ENCODE measurements at places on chromosomes 5 and 9. TPM values are rescaled to one million over a fixed set of nuclear protein-coding genes. Genes with fewer than 3 reads are reported as not detected.
A peak's percentile ranks its signal among the peaks of the same experiment; 100 is the strongest.

- DNase-seq = no peak
Observed at GRCh38 chr9:98415782-98416181, 160.3 kb upstream of the TBC1D2 start.

DNA sequence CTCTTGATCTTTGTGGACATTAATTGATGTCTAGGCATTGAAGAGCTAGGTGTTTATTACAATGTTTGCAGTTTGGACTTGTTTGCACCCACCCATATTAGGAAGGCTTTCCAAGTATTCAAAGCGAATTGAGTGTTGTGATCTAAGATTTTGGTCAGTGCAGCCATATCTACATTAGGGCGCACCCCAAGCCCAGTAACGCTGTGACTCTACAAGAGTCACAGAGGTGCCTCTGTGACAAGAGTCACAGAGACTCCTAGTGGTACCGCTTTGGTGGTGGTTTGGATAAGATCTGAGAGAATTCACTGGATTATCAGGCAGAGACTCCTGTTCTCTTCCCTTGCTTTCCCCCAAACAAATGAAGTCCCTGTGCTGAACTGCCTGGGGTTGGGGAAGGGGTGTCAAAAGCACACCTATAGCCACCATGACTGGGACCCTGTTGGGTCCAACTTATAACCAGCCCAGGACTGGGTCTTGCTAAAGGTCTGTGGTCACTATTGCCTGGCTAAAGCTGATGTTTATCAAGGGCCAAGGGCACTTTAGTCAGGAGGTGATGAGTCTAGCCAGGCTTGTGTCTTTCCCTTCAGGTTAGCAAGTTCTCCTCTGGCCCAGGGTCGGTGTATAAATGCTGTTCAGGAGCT lies 114.1 kb upstream of the RIOK2 start:
- peak; percentile 39 for DNase-seq

The SLC45A2 gene
- not detected for total RNA-seq

DNA sequence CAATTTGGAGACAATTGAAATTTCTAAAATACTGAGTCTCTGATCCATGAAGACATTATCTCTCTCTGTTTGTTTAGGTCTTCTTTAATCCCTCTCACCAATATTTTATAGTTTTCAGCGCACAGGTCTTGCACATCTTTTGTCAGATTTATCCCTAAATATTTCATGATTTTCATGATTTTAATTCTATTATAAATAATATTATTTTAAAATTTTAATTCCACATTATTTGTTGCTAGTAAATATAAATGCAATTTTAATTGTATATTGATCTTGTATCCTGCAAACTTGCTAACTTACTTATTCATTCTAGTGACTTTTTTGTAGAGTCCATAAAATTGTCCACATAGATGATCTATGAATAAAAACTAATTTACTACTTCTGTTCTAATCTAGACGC lies 112.6 kb upstream of the TNPO1 start:
- no peak for DNase-seq

- DNase-seq = no peak
Observed at GRCh38 chr5:99063737-99064136, 134.9 kb upstream of the CHD1 start.
